ENCODE measurements at places on chromosomes 13 and 19. TPM values are rescaled to one million over a fixed set of nuclear protein-coding genes. Genes with fewer than 3 reads are reported as not detected.

Gene SKA3
- 0.20 TPM for total RNA-seq

Gene TNFSF9
- total RNA-seq: not detected

Gene CYP2F1
- total RNA-seq: not detected

Gene ZNF649
- 16.8 TPM for total RNA-seq

Gene RETN
- not detected for total RNA-seq

Gene PEAK3
- total RNA-seq: 0.42 TPM

Gene GZMM
- not detected for total RNA-seq

Gene SYNE4
- total RNA-seq: 2.1 TPM

Gene ZNF43
- total RNA-seq: 17.3 TPM

Gene FUT3
- total RNA-seq: not detected

Gene C1QTNF9B
- total RNA-seq: 2.0 TPM

Gene SF3A2
- total RNA-seq: 84.0 TPM

Gene SERPINE3
- total RNA-seq: 0.20 TPM

Gene CCDC194
- 4.5 TPM for total RNA-seq

Gene OR7D2
- not detected for total RNA-seq

Gene CEACAM16
- total RNA-seq: not detected

Gene FCER2
- not detected for total RNA-seq

DNA sequence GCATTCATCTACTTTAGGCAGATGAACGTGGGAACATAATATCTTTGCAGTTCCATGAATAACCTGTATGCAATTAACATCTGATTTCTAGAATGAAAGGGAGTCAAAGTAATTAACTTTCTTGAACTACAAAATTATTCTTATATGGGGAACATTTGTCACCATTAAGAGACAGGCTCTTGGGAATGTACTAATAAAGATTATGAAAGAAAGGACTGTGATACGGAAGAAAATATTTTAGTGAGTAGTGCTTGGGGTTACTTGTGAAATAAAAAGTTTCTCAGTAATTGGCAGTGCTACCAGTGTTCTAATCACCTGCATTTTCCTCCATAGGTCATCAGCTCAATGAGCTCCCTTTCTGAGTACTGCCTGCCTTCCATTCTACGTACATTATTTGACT is 85.4 kb downstream of the FRY start:
- no peak for DNase-seq

- DNase-seq: no peak
Observed at GRCh38 chr19:3899531-3900294, 19.2 kb downstream of the ATCAY start.

GRCh38 chr13:29131881-29132668 is 311.9 kb downstream of the MTUS2 start:
- DNase-seq: no peak

DNA sequence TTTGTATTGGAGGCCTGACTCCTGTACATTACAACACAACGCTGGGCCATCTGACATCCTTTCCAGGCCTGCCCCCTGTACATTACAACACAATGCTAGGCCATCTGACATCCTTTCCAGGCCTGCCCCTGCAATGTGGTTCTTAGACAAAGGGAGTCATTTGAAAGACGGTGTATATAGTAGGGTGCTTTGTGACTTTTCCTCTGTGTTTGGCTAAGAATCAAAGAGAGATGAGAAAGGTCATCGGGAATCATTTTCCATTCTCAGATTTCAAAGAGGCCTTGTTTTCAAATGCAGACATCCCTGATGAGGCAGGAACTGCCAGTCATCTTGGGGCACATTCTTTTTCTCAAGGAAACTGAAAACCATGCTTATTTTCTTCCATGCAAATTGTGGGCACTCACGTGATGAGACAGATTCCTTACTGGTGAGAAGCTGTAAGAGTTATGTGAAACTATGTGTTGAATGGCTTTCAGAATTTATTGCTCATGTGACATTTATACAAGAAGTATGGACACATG is 551.6 kb downstream of the MYO16 start:
- no peak for DNase-seq

DNA sequence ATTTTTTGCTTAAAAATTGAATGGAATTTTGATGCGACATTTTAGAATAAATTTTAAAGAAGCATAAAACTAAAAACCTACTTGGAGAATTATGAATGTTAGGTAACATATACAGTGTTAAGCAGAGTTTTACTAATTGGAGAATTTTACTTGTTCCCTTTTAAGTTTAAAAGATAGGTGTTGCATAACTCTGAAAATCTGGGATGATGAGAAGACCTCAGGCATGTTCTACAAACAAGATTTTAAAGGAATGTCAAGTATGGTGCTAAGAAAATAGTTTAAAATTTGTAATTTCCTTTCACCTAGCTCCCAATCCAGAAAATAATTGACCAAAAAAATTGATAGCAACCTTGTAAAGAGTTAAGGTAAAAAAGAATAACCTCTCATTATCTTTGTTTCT is 135.8 kb downstream of the RFC3 start:
- DNase-seq: no peak

GRCh38 chr19:50818859-50819472 is 4.6 kb downstream of the KLK1 start:
- DNase-seq: no peak

DNA sequence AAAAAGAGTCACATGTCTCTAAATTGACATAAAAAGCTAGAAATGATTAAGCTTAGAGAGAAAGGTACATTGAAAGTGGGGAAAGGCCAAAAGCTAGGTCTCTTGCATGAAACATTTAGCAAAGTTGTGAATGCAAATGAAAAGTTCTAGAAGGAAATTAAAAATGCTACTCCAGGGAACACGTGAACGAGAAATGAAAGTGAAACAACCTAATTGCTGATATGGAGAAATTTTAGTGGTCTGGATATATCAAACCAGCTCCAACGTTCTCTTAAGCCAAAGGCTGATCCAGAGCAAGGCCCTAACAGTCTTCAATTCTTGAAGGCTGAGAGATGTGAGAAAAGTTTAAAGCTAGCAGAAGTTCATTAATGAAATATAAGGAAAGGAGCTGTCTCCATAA is 419.8 kb downstream of the SLITRK6 start:
- no peak for DNase-seq

GRCh38 chr19:21023901-21024300 is 3.4 kb downstream of the ZNF430 start:
- no peak for DNase-seq

DNA sequence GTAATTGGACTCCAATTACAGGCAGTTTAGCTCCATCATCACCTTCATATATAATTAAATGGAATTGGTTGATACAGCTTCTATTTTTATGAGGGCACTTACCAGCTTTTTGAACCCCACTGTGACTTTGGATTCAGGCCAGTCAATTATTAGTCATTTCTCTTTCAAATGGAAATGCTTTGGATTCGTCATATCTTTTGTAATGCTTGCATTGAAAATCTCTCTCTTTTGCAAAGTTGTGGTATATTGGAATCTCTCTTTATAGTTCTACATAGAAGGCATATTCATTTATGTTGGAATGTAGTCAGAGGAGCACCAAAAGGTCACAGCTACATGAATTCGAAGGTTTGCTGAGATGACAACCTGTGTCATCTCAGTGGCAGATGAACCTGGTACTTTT is 1074.3 kb upstream of the SLC10A2 start:
- no peak for DNase-seq

- DNase-seq: no peak
Observed at GRCh38 chr13:29573190-29573589, 22.3 kb downstream of the SLC7A1 start.

- DNase-seq: no peak
Observed at GRCh38 chr19:24069905-24070657, 16.9 kb upstream of the ZNF254 start.

GRCh38 chr13:98460516-98460915 is 116.4 kb downstream of the STK24 start:
- DNase-seq: no peak

GRCh38 chr19:31126236-31126635 is 223.0 kb downstream of the TSHZ3 start:
- DNase-seq: no peak

GRCh38 chr13:51262501-51263211 is 40.5 kb downstream of the FAM124A start:
- no peak for DNase-seq

GRCh38 chr13:31530922-31531321 is 208.4 kb upstream of the RXFP2 start:
- DNase-seq: no peak

DNA sequence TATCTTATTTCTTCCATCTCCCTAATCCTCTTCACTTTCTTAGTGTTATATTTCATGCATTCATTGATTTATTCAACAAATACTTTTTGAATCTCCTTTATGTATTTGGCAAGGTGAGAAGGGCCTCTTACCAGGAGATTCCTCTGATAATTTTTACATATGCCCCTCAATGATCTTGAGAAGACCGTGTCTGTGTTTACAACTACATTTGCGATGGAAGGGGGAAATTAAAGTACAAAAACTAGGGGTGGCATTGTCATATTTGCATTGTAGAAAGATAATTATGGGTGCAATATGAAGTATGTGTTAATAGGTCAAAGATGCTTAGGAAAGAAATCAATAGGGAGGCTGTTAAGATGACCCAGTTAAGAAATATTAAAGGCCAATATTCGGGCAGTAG is 1108.4 kb upstream of the MIR17HG start:
- DNase-seq: no peak

DNA sequence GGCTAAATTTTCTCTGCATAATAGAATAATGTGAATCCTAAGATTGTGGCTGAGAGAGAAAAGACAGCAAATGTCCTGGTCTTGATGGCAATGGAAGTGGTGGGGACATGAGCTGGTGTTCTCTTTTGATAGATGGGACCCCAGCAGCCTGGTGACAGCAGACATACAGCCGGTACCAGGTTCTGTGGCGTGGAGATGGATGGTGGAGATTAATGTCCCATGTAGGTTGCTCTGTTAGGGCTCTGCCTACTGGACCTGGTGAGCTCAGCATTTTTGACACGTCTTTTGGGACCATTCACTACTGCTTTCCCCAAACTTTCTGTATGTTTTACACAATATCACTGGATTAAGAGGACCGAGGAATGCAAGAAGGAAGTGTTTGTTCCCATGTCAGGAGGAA is 8.2 kb upstream of the SIGLEC14 start:
- no peak for DNase-seq

DNA sequence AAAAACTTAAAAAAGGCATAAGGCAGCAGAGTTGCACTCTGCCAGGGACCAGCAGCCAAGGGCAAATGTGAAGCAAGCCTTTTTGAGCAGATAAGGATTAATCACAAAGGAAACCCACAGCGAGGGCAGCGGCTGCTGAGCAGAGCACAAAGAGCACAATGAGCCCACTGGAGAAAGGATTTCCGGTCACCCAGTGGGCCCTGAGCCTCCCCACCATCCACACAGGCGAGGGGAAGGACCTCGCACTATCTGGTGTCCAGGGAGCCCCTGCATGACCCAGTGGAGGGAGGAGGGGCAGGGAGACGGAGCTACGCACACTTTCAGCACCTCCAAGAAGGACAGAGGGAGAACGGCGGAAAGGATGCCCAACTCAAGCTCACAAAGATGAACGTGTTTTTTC is 40.0 kb downstream of the COL4A1 start:
- no peak for DNase-seq

DNA sequence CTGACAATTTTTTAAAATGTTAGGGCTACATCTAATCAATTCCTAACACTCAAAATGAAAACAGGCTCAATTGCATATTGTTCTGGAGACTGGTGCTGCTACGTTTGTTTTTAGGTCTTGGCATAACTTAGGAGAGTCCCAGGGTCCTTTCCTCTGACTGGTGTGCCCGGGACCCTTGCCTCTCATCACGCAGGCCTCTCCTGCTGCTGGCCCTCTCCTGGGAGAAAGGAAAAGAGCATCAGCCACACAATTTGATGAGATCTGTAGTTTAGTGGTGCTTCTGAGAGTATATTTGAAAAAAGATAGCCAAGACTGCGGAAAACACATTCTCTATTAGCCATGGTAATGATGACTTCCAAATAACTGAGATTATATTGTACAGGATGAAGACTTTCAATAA is 380.0 kb downstream of the KLF12 start:
- DNase-seq: no peak

GRCh38 chr19:45769821-45770191 is 754 bp upstream of the SIX5 start:
- DNase-seq: no peak

- DNase-seq: no peak
Observed at GRCh38 chr13:59446391-59446790, 717.3 kb downstream of the DIAPH3 start.

DNA sequence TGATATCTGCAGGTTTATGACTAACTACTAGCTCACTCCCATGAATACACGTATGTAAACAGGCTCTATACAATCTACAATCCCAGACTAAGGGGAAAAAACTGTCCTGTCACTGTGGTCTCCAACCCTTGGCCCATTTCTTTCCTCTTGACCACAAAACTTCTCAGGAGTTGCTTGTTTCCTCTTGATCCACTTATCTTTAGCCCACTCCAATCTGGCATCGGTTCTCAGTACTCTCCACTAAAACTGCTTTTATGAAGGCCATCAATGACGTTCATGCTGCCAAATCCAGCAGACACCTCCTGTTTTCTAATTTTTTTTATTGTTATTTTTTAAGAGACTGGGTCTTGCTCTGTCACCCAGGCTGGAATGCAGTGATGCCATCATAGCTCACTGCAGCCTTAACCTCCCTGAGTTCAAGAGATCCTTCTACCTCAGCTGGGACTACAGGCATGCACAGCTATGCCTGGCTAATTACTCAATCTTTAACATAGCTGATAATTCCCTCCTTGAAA is 31.9 kb upstream of the USPL1 start:
- no peak for DNase-seq

- DNase-seq: no peak
Observed at GRCh38 chr13:59793107-59793506, 370.6 kb downstream of the DIAPH3 start.

GRCh38 chr19:50759886-50760285 is 10.4 kb upstream of the GPR32 start:
- no peak for DNase-seq

DNA sequence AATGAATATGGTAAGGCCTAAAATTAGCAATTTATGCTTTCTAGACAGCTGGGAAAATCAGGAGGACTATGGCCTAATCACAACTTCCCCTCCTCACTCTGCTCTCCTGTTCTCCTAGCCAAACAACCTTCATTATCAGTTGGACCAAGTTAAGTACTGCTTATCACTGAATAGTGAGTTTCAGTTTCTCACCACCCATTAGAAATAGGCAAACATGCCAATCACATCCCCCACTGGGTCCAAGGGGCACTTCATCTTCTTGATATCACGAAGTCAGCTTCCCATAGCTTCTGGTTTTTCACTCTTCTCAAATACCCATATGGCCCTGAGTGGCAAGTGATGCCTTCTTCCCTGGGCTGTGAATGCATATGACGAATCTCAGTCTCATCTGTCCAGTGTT is 689.6 kb downstream of the SLITRK5 start:
- DNase-seq: no peak

GRCh38 chr13:30292325-30292724 is 15.0 kb downstream of the KATNAL1 start:
- DNase-seq: no peak

DNA sequence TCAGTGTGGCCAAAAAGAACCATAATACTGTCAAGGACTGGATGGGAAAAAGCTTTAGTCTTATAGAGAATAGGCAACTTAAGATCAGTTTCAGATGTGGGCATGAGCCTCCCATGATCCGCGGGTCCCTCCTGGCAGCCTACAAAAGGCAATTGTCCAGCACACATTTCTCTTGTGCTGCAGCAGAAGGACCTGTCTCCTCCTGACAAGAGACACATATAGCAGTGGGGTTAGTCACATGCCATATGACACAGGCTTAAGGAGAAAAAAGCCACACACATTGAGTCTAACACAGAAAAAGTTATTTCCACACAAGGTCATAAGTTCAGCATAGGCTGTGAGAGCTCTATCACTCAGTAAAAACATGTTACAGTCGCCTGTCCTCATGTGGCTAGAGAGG is 1378.7 kb upstream of the PRR20A start:
- no peak for DNase-seq
